ENCODE measurements at places on chromosomes 12 and 14. TPM values are rescaled to one million over a fixed set of nuclear protein-coding genes. Genes with fewer than 3 reads are reported as not detected.
A peak's percentile ranks its signal among the peaks of the same experiment; 100 is the strongest.

Gene RNF41
- 92.4 TPM for total RNA-seq

Gene CLEC4C
- total RNA-seq: not detected

Gene PRIMA1
- 7.8 TPM for total RNA-seq

Gene C12orf60
- not detected for total RNA-seq

Gene CDCA3
- 45.8 TPM for total RNA-seq

DNA sequence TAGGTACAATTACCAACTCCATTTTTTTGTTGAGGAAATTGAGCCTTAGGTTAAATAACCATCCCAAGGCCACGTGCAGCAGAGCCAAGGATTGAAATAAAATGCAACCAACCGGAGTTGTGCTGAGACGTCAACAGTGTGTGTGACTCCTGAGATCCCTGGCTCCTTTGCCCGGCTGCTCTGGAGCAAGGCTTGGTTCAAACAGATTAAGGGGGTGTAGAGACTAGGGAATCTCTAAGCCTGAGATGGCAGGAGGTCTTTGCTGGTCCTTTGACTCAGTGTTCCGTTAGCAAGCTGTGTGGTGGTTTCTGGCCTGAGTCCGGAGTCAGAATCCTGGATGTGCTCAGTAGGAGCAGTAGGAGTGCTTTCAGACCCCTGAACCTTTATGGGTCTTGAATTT, 1.4 kb upstream of the SLC8A3 start:
- H3K36me3 ChIP-seq: no peaks in the 10 kb centered on the region
- no peak overlapping the region for H3K4me3 ChIP-seq
- H3K27me3 ChIP-seq: peaks cover 78% of the 10 kb centered on the region
- DNase-seq: no peak
- H3K27ac ChIP-seq: no peak overlapping the region
- H3K4me1 ChIP-seq: peaks cover 32% of the 10 kb centered on the region

DNA sequence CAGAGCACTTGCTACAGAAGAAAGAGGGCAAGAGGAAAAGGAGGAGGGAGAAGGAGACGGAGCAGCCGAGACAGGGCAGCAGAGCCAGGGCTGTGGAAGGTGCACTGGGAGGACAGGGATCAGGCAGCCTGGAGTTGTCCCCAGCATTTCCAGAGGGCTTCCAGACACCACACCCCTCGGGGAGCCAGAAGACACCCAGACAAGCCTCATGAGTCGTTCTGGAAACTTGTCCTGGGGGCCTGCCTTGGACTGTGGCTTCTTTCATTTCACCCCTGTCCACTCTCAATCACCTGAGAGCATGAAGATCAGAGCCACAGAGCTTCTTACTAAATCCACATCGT, 14.1 kb downstream of the CMKLR1 start:
- H3K4me3 ChIP-seq: no peak overlapping the region
- DNase-seq: no peak
- no peaks in the 10 kb centered on the region for H3K36me3 ChIP-seq
- no peaks in the 10 kb centered on the region for H3K27me3 ChIP-seq
- no peaks in the 10 kb centered on the region for H3K4me1 ChIP-seq

GRCh38 chr12:15875863-15876262, 6.3 kb upstream of the STRAP start:
- no peaks in the 10 kb centered on the region for H3K27me3 ChIP-seq
- H3K4me3 ChIP-seq: no peak overlapping the region
- no peaks in the 10 kb centered on the region for H3K4me1 ChIP-seq
- no peaks in the 10 kb centered on the region for H3K36me3 ChIP-seq

DNA sequence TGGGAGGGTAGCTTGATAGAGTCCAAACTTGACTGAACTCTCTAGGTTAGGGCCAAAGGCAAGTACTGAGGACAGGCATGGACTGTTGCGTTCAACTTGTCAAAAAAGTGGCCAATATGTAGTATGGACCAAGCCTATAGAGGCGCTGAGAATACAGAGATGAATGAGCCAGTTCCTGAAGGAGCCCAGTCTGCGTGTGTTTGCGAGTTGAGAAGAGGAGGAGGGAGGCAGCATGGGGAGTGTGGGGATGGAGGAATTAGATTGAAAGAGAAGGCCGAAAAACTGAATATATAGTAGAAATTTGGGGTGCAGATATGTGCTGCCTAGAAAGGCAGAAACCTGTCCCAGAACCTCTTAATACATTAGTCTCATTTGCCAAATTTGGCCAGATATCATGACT, 412.4 kb downstream of the PCNX1 start:
- H3K27me3 ChIP-seq: no peaks in the 10 kb centered on the region
- no peak for DNase-seq

- no peak overlapping the region for H3K4me3 ChIP-seq
- H3K27ac ChIP-seq: peak overlapping the region; percentile 97
- no peaks in the 10 kb centered on the region for H3K27me3 ChIP-seq
- DNase-seq: no peak
Measured at GRCh38 chr14:24427537-24428508, 1.6 kb downstream of the CBLN3 start.

GRCh38 chr12:99454539-99455172, 192.9 kb upstream of the GARIN6 start:
- no peak overlapping the region for H3K4me3 ChIP-seq
- no peaks in the 10 kb centered on the region for H3K36me3 ChIP-seq
- no peaks in the 10 kb centered on the region for H3K27me3 ChIP-seq
- no peak overlapping the region for H3K27ac ChIP-seq

GRCh38 chr12:114693059-114693531, 9.1 kb upstream of the TBX3 start:
- H3K36me3 ChIP-seq: no peaks in the 10 kb centered on the region
- peak overlapping the region; percentile 34 for H3K4me3 ChIP-seq
- H3K27me3 ChIP-seq: peaks cover 100% of the 10 kb centered on the region
- DNase-seq: no peak
- peaks cover 14% of the 10 kb centered on the region for H3K4me1 ChIP-seq

GRCh38 chr14:33454707-33455106, 496.2 kb downstream of the EGLN3 start:
- no peak overlapping the region for H3K27ac ChIP-seq
- no peak for DNase-seq
- no peaks in the 10 kb centered on the region for H3K36me3 ChIP-seq
- H3K4me1 ChIP-seq: no peaks in the 10 kb centered on the region

GRCh38 chr12:105214148-105214547, 21.8 kb downstream of the APPL2 start:
- H3K4me1 ChIP-seq: peaks cover 35% of the 10 kb centered on the region
- peak overlapping the region; percentile 57 for H3K27ac ChIP-seq
- no peak overlapping the region for H3K4me3 ChIP-seq
- no peak for DNase-seq

GRCh38 chr12:41419131-41419893, 231.2 kb downstream of the PDZRN4 start:
- H3K27ac ChIP-seq: no peak overlapping the region
- H3K4me1 ChIP-seq: no peaks in the 10 kb centered on the region
- no peaks in the 10 kb centered on the region for H3K36me3 ChIP-seq
- no peaks in the 10 kb centered on the region for H3K27me3 ChIP-seq
- no peak for DNase-seq

- H3K36me3 ChIP-seq: peaks cover 54% of the 10 kb centered on the region
- H3K27me3 ChIP-seq: no peaks in the 10 kb centered on the region
- H3K27ac ChIP-seq: no peak overlapping the region
- no peak for DNase-seq
Measured at GRCh38 chr12:120735181-120735580, 9.6 kb downstream of the ACADS start.

DNA sequence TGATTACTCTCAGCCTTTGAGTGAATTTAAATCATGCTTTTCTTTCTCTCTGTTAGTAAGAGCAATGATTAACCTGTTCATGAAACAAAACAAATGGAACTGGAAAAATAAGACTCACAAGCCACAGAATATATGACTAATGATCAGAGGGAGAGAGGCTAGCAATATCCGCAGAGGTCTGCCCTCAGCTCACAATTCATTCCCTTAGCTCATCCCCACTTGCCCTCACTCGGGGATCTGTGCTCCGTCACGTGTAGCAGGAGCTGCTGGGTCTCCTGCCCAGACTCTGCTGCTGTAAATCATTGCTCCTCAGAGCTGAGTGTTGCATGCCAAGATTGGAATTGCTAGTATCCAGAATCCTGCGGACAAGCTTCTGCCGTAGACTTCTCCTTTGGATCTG, 53.1 kb upstream of the GNG2 start:
- no peak overlapping the region for H3K4me3 ChIP-seq
- DNase-seq: peak; percentile 68
- H3K4me1 ChIP-seq: no peaks in the 10 kb centered on the region
- H3K27ac ChIP-seq: no peak overlapping the region
- H3K36me3 ChIP-seq: no peaks in the 10 kb centered on the region

DNA sequence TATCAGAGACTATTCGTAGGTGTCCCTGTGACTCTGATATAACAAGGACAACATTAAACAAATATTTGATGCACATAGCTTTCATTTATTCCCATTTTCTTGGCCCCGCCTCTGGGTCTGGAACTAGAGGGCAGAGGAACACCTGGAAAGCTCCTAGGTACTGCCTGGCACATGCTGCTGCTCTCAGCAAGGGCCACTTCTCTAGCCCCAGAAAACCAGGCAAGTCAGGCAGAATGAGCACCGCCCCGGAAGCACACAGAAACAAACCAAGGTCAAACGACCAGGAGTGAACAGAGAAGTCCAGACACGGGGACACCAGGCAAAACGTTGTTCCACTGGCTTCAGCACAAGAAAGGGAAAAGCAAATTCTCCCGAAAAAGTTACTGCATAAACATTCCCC, 76.1 kb downstream of the TTC7B start:
- DNase-seq: peak; percentile 32
- no peaks in the 10 kb centered on the region for H3K4me1 ChIP-seq
- peak overlapping the region; percentile 6 for H3K27ac ChIP-seq
- H3K36me3 ChIP-seq: peaks cover 8% of the 10 kb centered on the region
- H3K4me3 ChIP-seq: no peak overlapping the region

DNA sequence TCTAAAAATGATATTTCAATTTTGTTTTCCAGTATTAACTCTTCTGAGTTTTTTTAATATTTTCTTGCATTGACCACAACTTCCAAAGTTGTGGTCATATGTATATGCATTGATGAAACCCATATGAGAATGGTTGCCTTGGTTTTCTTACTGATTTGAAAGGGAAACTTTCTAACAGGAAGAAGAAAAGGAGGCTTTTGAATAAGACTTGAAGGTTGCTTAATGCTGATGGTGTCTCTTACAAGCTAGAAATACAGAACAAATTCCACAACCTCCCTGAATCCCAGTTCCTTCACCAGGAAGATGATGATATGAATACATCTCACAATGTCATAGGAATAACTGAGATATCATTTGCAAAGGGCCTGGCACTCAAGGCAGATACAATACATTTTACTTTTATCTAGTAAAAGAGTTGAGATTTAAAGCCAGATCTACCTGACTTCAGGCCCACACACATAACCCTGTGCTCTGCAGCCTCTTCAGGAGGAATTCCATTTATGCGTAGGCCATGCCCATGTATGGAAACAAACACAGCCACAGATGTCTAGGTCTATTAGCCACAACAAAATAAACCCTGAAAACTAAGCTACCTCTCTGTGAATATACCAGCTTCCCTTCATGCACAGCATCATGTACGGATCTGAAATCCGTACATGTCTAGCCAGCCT, 165.4 kb upstream of the PLEKHG7 start:
- H3K4me1 ChIP-seq: peaks cover 14% of the 10 kb centered on the region
- no peaks in the 10 kb centered on the region for H3K27me3 ChIP-seq
- H3K4me3 ChIP-seq: no peak overlapping the region
- H3K36me3 ChIP-seq: no peaks in the 10 kb centered on the region

DNA sequence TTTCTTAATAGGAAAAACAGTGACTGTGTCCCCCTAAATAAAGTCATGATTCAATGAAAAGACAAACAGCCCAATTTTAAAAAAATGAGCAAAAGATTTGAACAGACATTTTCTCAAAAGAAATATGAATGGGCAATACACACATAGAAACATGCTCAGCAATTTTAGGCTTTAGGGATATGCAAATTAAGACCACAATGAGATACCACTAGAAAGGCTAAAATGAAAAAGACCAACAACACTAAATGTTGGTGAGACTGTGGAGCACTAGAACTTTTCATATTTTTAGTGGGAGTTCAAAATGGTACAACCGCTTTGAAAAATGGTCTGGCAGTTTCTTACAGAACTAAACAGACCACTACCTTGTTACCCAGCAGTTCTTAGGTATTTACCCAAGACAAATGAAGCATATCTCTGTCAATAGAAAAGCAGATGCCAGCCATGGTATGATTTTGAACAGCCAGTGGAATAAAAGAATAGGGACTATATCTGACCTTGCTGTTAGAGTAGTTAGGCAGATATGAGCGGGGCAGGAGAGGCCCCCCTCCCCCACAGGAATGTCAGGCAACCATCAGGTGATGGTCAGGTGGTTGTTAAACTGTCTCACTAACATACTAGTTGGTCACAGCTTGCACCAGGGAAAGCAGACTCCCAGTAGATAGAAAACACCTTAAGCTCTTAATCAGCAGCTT, 108.8 kb downstream of the PRKCH start:
- no peaks in the 10 kb centered on the region for H3K36me3 ChIP-seq
- H3K27me3 ChIP-seq: no peaks in the 10 kb centered on the region
- H3K27ac ChIP-seq: no peak overlapping the region
- DNase-seq: no peak
- no peak overlapping the region for H3K4me3 ChIP-seq

DNA sequence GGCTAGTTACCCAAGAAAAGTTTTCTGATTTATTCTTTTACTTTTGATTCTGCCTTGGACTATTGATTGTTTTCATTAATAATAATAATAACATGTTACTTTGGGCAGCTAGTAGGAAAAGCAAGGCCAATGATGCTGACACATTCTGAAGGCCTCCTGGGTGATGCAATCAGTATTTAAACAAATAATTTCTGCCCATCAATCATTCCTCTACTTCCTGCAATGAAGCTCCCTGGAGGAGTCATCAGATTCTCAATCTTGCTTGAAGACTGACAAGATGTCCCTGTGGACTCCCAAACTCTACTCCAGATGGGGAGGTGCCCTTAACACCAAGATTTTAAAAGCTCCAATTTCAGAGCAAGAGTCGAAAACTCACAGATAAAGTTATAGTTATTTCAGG, at the start of gene SPX:
Gene SPX, plus strand, starts transcription at position 244 of the 400 bp plus-strand sequence. CDS start 177 bp downstream, outside the sequence.
- H3K27ac ChIP-seq: no peak within 1 kb of the TSS
- peaks cover 9% of the 10 kb centered on the region for H3K27me3 ChIP-seq
- DNase-seq: no peak
- peaks cover 32% of the 10 kb centered on the region for H3K4me1 ChIP-seq
- no peaks in the 10 kb centered on the region for H3K36me3 ChIP-seq

GRCh38 chr12:10584415-10584814, 29.0 kb downstream of the MAGOHB start:
- no peak for DNase-seq
- H3K27me3 ChIP-seq: no peaks in the 10 kb centered on the region
- no peak overlapping the region for H3K4me3 ChIP-seq
- H3K4me1 ChIP-seq: no peaks in the 10 kb centered on the region
- no peak overlapping the region for H3K27ac ChIP-seq

DNA sequence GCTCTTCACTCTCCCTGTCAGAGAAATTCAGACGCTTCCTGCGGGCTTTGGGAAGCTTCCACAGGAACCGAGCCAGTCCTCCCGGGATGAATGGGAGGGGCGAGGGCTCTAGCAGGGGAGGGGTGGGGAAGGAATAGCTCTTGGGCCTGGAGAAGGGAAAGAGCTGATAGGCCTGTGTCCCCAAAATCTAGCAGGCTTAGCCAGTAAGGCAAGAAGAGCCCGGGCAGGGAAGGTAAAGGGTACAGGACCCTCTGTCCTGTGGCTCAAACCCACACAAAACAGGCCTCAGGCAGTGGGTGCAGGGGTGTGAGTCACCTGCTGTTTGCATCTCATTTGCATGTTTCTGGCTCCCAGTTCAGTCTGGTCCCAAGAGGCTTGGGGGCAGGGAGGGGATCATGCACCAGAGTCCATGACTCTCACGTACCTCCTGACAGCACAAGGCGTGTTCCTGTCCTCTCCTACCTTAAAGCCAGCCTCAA, 8.7 kb upstream of the SMUG1 start:
- no peaks in the 10 kb centered on the region for H3K36me3 ChIP-seq
- no peaks in the 10 kb centered on the region for H3K4me1 ChIP-seq
- no peak overlapping the region for H3K27ac ChIP-seq
- peak; percentile 54 for DNase-seq

All from stomach (tissue), 19 donors.